ENCODE measurements at places on chromosomes 16 and 17.
A peak's percentile ranks its signal among the peaks of the same experiment; 100 is the strongest.

GRCh38 chr16:65619606-65620005 is 497.7 kb upstream of the CDH11 start:
- no peak for DNase-seq
- no peak overlapping the region for H3K27ac ChIP-seq
- peaks cover 19% of the 10 kb centered on the region for H3K27me3 ChIP-seq
- peaks cover under 1% of the 10 kb centered on the region for H3K36me3 ChIP-seq
- no peak overlapping the region for H3K4me3 ChIP-seq

- peak within 1 kb of the TSS; percentile 96 for H3K27ac ChIP-seq
- H3K27me3 ChIP-seq = no peaks in the 10 kb centered on the region
- no peak for DNase-seq
- peaks cover 3% of the 10 kb centered on the region for H3K36me3 ChIP-seq
- H3K4me1 ChIP-seq = peaks cover 17% of the 10 kb centered on the region
Observed at GRCh38 chr17:75270966-75271232, at the start of gene MIF4GD. MIF4GD (minus strand) TSS chr17:75271231; CDS start chr17:75270195, 1,036 bp downstream.

- no peak for DNase-seq
- H3K36me3 ChIP-seq = peaks cover 9% of the 10 kb centered on the region
- H3K4me1 ChIP-seq = peaks cover 18% of the 10 kb centered on the region
Observed at GRCh38 chr17:31856750-31857149, 2.3 kb downstream of the COPRS start.

DNA sequence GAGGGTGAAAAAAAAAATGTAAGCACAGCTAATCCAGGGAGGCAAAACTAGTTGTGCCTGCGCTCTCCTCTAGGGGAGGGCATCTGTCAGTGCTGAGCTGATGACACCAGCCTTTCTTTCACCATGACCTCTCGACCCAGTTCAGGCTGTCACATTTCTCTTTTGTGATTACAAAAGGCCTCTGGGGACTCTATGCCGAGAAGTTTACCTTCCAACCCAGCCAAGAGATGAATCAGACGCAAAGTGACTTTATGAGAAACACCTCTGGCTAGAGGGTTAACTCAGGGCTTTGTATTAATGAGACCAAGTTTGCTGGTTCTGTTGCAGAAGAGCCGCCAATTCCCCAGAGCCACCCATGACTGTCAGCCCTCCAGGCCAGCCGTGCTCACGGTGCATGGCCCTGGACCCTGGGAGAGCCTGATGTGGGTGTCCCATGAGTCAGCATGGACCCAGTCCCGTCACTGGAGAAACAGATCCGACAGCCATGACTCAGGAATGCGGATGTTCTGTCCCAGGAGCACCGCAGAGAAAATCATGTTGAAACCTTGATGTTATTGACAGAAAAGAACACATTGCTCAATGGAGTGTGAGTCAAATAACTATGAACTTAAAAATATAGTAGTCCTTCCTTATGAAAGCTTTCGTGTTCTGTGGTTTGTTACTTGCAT is 437.2 kb downstream of the HS3ST3B1 start:
- H3K27ac ChIP-seq = no peak overlapping the region
- H3K27me3 ChIP-seq = no peaks in the 10 kb centered on the region
- H3K4me3 ChIP-seq = no peak overlapping the region

DNA sequence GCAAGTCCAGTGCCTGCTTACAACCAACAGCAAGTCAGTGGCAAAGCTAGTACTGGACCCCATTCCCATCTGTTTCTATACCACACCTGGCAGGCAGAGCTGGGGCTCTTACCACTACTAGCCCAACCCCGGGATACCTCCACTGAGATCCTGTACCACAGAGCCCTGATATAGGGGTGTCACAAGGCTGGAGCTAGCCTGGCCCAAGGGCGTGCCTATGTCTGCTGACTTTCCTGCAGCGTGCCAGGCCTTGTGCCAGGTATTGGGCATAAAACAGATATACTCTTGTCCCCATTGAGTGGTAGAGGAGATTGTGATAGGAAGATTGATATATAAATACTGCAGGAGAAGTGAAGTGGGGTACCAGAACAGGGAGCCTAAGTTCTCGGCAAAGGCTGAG is 44.4 kb downstream of the PLD6 start:
- no peak for DNase-seq
- H3K4me3 ChIP-seq = no peak overlapping the region
- H3K27me3 ChIP-seq = no peaks in the 10 kb centered on the region
- peaks cover 40% of the 10 kb centered on the region for H3K36me3 ChIP-seq

DNA sequence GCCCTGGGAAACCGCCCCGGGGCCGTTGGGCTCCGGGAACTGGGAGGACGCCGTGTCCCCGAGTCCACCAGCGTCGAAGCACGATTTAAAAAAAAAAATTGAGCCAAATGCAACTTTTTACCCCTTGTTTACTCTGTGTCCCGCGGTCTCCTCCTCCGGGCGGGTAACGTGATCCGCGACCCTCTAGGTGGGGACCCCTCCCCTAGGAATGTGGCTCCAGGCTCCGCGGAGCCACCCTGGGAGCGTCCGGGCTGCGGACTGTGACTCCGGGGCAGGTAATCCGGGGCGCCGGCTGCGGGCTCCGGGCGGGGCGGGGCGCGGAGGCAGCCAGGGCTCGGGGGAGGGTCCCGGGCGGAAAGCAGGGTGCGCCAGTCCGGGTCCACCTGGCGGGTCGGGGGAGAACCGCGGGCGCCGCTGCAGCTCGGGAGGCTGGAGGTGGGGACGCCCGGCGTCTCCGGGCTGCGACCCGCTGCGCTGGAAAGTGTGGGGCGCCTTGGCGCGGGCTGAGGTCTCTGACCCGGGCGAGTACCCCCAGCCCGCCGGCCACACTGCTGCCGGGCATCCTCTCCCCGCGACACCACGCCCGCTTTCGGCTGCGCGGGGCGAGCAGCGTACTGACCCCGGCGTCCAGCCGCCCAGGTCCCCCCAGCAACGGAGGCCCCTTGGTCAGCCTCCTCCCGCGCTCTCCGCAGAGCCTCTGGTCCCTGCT is 852 bp upstream of the HELZ start:
- H3K27me3 ChIP-seq = no peaks in the 10 kb centered on the region
- H3K27ac ChIP-seq = peak overlapping the region; percentile 94
- peaks cover 43% of the 10 kb centered on the region for H3K4me1 ChIP-seq
- peak overlapping the region; percentile 82 for H3K4me3 ChIP-seq
- no peaks in the 10 kb centered on the region for H3K36me3 ChIP-seq

DNA sequence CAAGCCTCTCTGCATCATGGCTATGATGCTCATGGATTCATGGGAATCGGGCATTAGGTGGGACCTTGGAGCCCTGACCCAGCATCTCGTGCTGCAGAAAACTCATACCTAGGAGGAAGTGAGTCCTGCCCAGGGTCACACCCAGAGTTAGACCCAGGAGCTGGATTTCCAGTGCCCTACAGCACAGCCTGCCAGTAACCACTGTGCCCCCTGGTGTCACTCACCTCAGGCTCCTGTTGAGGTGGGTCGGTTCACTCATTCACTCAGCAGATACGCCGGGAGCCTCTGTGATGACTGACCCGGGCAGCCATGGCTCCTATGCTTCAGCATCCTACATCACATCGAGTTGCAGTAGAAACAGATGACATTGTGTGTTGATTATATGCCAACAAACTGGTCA is 143.4 kb downstream of the MSI2 start:
- H3K36me3 ChIP-seq = peaks cover 12% of the 10 kb centered on the region
- no peak overlapping the region for H3K4me3 ChIP-seq
- peaks cover 42% of the 10 kb centered on the region for H3K4me1 ChIP-seq
- H3K27ac ChIP-seq = no peak overlapping the region

GRCh38 chr17:67902511-67903231 is 77.4 kb downstream of the BPTF start:
- H3K36me3 ChIP-seq = peaks cover 35% of the 10 kb centered on the region
- no peaks in the 10 kb centered on the region for H3K27me3 ChIP-seq
- no peak overlapping the region for H3K4me3 ChIP-seq
- H3K27ac ChIP-seq = peak overlapping the region; percentile 85
- DNase-seq = no peak
- peaks cover 4% of the 10 kb centered on the region for H3K4me1 ChIP-seq

- peak overlapping the region; percentile 51 for H3K27ac ChIP-seq
- DNase-seq = no peak
- H3K4me3 ChIP-seq = peak overlapping the region; percentile 93
Observed at GRCh38 chr16:89562939-89563338, 2.5 kb downstream of the RPL13 start.

- peak overlapping the region; percentile 74 for H3K4me3 ChIP-seq
- peaks cover 82% of the 10 kb centered on the region for H3K4me1 ChIP-seq
- DNase-seq = peak; percentile 75
- peak overlapping the region; percentile 98 for H3K27ac ChIP-seq
Observed at GRCh38 chr17:17694169-17695081, 13.2 kb downstream of the RAI1 start.

DNA sequence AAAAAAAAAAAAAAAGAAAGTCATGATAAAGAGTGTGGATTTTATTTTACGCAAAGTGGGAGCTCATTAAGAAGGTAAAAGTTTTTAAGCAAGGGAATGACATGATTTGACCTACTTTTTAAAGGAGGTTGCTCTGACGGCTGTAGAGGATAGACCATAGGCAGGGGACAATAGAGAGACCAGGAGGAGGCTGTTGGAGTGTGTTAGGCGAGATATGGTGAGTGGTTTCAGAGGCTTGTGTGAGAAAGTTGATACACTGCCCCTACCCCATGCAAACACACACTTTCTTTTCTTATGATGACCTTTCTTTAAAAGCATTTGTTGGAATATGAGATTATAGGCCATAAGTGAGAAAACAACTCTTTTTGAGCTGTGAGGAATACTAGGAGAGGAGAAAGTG is 82.0 kb downstream of the FTO start:
- no peak for DNase-seq
- H3K4me3 ChIP-seq = no peak overlapping the region
- H3K27me3 ChIP-seq = no peaks in the 10 kb centered on the region
- H3K4me1 ChIP-seq = peaks cover 22% of the 10 kb centered on the region

DNA sequence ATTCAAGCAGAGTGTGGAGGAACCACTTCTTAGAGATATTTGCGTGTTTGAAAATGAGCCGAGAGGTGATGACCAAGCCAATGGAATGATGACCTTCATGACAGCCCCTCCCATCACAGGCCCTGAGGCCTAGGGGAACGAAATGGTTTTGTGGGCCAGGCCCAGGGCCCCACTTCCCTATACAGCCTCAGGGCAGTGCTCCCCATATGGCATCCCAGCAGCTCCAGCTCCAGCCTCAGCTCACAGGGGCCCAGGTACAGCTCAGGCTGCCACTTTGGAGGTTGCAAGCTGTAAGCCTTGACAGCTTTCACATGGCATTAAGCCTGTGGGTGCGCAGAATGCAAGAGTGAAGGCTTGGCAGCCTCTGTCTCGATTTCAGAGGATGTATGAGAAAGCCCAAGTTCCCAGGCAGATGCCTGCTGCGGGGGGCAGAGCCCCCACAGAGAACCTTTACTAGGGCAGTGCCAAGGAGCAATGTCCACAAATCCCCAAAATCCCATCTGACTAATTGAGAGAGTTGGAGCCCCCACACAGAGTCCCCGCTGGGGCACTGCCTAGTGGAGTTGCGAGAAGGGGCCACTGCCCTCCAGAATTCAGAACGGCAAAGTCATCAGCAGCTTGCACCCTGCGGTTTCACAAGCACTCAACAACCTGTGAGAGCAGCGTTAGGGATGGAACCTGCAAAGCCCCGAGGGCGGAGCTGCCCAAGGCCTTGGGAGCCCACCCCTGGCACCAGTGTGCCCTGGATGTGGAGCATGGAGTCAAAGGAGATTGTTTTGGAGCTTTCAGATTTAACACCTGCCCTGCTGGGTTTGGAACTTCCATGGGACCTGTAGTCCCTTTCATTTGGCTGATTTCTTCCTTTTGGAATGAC is 21.2 kb downstream of the CHMP6 start:
- H3K4me3 ChIP-seq = no peak overlapping the region
- peaks cover 6% of the 10 kb centered on the region for H3K27me3 ChIP-seq
- no peak for DNase-seq
- peaks cover 6% of the 10 kb centered on the region for H3K4me1 ChIP-seq
- H3K27ac ChIP-seq = no peak overlapping the region

- DNase-seq = no peak
- H3K36me3 ChIP-seq = no peaks in the 10 kb centered on the region
- H3K27ac ChIP-seq = peak overlapping the region; percentile 92
- H3K4me1 ChIP-seq = peaks cover 70% of the 10 kb centered on the region
- no peak overlapping the region for H3K4me3 ChIP-seq
Observed at GRCh38 chr16:85197611-85198566, 85.6 kb upstream of the CIBAR2 start.

GRCh38 chr16:31038993-31039392 is 5.6 kb downstream of the STX4 start:
- H3K4me1 ChIP-seq = peaks cover 2% of the 10 kb centered on the region
- DNase-seq = no peak
- H3K27me3 ChIP-seq = no peaks in the 10 kb centered on the region
- H3K27ac ChIP-seq = no peak overlapping the region
- H3K4me3 ChIP-seq = no peak overlapping the region

GRCh38 chr17:32503251-32504165 is 16.7 kb downstream of the CDK5R1 start:
- H3K4me1 ChIP-seq = peaks cover 8% of the 10 kb centered on the region
- peaks cover 17% of the 10 kb centered on the region for H3K36me3 ChIP-seq
- H3K27me3 ChIP-seq = no peaks in the 10 kb centered on the region
- no peak overlapping the region for H3K4me3 ChIP-seq
- DNase-seq = no peak
- no peak overlapping the region for H3K27ac ChIP-seq

- no peak overlapping the region for H3K4me3 ChIP-seq
- no peaks in the 10 kb centered on the region for H3K27me3 ChIP-seq
- H3K4me1 ChIP-seq = peaks cover 10% of the 10 kb centered on the region
- no peak overlapping the region for H3K27ac ChIP-seq
Observed at GRCh38 chr17:16259926-16260325, 42.9 kb downstream of the PIGL start.

GRCh38 chr17:2388683-2389055 is 12.2 kb downstream of the MNT start:
- no peak overlapping the region for H3K4me3 ChIP-seq
- H3K4me1 ChIP-seq = peaks cover 27% of the 10 kb centered on the region
- no peak for DNase-seq
- H3K36me3 ChIP-seq = peaks cover 10% of the 10 kb centered on the region
- no peaks in the 10 kb centered on the region for H3K27me3 ChIP-seq

DNA sequence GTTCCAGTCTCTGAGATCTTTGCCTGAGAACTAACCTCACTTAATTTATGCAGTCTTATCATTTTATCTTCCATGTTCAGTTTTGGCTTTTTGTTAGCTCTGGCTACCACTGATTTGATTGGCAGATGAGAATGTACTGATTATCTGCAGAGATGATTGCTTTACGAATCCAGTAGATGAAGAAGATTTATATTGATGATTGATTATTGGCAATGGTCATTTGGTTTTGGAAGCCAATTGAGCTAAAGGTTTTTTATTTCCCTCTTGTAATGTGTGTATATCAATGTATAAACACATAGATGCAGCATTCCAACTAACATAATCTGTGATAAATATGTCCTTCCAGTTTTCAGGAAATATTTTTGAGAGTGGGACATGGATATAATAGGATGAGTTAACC is 763.6 kb downstream of the CDH11 start:
- no peak for DNase-seq
- H3K27ac ChIP-seq = no peak overlapping the region
- peaks cover 27% of the 10 kb centered on the region for H3K4me1 ChIP-seq
